AG09309 (cell line): ENCODE measurements at places on chromosomes 12 and 14.

DNA sequence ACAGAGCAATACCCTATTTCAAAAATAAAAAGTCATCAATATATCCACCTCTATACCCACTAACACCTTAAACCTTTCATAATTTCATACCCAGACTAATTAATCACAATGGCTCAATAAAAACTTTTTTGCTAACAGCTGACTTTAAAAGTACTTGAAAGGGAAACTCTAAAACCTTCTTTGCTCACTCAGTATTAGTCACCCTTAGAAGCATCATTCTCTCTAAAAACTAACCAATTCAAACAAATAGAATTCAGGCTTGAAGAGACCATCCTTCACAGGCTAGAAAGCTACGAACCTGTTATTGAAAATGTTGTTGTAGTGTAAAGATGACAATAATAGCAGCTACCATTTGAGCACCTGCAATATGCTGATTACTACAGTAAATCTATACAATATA is 37.2 kb downstream of the HECTD1 start:
- DNase-seq: no peak

GRCh38 chr12:108747563-108747962 is 16.2 kb upstream of the CORO1C start:
- no peak for DNase-seq

DNA sequence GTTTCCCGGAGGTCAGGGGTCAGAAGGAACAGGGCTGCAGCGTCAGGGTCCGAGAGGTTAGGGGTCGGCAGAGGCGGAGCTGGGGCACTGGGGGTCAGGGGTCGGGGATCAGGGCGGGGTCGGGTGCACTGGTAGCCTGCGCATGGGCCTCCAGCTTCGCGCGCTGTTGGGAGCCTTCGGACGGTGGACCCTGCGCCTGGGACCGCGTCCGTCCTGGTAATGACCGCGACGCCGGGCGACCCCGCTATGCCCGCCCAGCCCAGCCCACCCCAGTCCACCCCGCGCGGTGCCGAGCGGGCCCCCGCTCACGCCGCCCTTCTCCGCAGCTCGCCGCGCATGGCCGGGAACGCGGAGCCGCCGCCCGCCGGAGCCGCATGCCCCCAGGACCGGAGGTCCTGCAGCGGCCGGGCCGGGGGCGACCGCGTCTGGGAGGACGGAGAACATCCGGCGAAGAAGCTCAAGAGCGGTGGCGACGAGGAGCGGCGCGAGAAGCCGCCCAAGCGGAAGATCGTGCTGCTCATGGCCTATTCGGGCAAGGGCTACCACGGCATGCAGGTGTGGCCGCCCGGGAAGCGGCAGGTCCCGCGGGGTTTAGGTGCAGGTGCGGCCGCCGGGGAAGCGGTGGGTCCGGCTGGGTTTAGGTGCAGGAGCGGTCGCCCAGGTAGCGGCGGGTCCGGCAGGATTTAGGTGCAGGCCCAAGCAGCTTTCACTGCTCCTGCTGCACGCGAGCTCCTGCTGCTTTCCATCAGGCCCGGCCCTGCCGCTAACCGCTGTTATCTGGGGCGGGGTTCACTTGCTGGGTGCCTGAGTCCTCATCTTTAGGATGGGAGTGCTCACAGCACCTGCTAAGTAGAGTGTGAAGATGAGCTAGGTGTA is 743 bp downstream of the PUS1 start:
- no peak for DNase-seq

DNA sequence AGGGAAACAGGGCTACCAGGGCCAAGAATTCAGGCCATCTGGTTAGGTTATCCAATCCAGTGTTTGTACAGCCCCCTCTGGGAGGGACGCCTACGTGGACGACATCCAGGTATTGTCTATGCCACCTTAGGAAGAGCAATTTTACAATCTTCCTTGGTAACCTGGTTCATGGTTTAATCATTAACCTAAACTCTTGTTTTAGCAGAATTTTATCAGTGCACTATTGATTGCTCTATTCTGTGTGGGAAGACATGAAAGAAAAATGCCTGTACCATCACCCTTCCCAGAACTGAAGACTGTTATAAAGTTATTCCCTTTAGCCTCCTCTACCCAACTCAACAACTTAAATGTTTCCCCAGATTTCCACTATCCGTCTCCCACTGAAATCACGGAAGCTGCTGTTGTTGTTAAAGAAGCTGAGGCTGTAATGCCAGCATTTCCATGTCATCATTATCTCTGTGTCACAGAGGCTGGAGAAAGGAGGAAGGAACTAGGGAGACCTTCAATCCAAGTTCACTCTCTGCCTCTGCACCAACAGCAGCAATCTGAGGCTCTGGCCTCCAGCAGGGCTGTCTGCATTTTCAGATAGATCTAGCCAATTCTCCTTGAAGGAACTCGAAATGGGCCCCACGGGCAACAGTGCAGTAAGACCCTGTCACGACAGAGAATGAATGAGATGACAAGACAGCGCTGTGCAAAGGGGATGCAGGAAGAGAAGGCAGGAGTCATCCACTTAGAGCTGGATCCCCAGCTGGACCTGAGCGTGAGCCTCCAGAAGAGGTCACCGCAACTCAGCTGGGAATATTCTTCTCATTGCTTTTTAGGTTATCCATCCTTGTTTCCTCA is 183.4 kb upstream of the GZMB start:
- no peak for DNase-seq

- no peak for DNase-seq
These were observed 46.1 kb downstream of the KIF26A start for GRCh38 chr14:104184506-104184905.

DNA sequence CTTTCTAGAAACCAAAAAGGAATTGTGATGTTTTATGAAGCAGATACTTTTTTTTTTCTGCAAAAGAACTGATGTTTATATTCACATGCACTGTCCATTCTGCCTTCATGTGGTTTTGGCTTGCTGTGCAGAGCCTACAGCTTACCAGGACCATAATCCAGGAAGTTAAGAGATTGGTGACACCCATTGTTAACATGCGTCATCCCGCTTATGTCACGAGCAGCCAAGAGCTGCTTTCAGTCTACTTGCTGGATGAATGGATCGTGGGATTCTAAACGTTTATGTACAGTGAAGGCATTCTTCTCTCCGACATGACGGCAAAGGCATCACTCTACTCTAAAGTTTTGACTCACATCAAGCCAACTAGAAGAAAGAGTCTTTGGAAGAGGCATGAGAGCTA is 76.6 kb downstream of the PAX9 start:
- no peak for DNase-seq

GRCh38 chr12:29053567-29053966 is 95.5 kb upstream of the FAR2 start:
- no peak for DNase-seq

DNA sequence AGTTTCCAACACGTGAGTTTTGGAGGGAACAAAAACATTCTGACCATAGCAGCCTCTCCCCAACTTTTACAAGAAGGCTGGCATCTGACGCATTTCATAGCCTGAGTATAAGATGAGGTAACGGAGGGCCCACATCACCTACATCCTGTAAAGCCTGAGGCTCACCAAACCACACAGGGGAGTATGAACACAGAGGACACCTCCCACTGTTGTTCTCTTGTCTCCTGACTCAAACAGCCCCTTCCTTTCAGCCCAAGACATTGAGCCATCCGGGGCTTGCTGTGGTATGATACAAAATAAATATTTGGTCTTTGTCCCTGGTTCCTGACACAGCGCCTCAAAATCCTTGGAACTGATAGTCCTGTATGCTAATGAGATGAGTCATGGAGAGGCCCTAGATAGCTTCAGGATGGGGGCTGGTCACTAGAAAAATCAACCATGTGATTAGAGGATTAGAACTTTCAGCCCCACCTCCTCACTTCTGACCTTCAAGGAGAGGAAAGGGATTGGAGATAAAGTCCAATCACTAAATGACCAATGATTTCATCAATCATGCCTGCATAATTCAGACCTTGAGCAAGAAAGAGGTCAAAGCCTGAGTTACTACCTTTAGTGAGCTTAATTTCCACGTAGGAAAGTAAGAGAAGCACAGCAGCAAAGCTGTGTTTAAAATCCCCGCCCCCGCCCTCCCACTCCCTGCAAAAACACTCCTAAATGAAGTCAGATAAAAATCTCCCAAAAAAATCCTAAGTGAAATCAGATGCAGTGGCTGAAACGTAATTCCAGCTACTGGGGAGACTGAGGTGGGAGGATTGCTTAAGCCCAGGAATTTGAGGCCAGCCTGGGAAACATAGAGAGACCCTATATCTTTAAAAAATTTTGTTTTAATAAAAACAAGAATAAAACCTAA is 236.4 kb downstream of the PCNX1 start:
- DNase-seq: no peak

DNA sequence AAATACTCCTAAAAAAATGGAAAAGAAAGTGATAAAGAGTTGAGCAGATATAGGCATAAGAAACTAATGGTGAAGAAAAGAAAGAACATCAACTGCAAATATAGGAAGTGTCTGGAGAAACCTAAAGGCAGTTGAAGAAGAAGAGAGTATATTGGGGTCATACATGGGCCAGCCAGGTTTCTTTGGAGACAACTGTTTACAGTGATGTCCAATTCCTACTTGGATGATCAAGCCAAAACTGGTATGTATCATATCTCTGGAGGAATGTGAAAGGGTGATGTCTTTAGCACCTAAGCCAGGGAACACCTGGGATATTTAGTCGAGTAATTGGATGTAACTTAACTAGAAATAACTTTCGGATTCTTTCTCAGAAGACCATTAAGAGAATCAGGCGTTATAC is 129.3 kb upstream of the FLRT2 start:
- DNase-seq: no peak

DNA sequence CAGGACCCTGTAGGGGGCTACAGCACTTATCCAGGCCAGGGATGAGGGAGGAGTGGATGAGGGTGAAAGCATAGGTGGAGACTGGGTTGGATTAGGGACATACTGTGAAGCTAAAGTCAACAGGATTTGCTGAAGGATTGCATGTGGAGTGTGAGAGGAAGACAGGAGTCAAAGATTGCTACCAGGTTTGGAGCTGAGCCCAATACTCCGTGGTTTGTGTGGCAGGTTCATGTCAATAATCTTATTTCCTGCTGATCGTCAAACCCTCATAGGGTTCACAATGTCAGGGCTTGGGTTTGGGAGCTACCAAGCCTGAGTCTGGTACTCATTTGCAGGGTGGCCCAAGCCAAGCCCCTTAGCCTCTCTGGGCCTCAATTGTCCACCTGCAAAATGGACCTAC is 77.1 kb upstream of the PLXNC1 start:
- DNase-seq: no peak

DNA sequence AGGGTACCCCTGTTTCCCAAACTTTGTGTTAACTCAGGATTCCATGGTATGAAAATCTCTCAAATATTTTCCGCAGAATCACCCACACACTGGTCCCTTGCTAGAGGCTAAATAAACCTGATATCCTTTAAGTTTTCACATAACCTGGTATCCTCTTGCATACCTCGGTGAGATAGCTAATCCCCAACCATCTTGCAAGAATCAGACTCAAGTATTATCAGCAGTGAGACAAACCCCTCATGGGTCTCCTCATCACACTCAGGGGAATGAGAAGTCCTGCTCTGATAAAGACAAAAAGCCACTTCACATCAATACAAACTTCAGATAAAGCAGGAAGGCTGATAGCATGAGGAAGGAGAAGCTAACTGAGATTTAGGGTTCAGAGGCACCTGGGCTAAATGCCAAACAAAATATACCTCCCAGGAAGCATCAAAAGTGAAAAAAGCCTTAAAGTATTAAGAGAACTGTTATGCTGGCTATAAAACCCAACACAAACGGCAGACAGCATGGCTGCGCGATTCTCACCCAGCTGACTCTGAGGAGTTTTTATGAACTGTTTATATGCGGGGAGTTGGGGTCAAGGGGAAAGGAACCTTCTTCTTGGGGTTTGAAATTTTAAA is 96.5 kb downstream of the FOXN3 start:
- no peak for DNase-seq

- DNase-seq: no peak
These were observed 64.4 kb downstream of the TMX1 start for GRCh38 chr14:51304438-51304837.

- no peak for DNase-seq
These were observed 3.1 kb downstream of the SLC38A1 start for GRCh38 chr12:46265734-46266133.

DNA sequence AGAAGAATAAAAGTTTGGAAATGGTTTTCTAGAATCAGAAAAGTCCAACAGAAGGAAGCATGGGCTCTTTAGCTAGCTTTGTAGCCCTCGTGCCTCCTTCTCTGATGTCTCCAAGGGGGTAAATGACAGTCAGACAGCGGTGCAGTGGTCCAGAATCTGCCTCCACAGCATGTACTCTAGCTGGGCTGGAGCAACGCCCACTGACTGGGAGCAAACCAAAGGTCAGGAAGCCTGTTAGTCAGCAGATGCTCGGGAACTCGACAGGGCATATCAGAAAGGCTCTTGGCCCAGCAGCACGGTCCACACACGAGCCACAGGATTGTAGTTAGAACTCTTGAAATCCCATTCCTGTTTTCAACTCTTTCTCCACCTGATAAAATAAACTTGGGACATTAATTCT is 164.3 kb downstream of the GRIN2B start:
- no peak for DNase-seq

- DNase-seq: no peak
These were observed 388.3 kb upstream of the GARIN6 start for GRCh38 chr12:99259040-99259934.

GRCh38 chr12:21774358-21775132 is at the start of gene KCNJ8:
TSS of gene KCNJ8 (minus strand) at chr12:21774706. CDS start at chr12:21773616, 1,090 bp downstream.
- no peak for DNase-seq

GRCh38 chr12:74169607-74170006 is 368.0 kb upstream of the ATXN7L3B start:
- DNase-seq: no peak

DNA sequence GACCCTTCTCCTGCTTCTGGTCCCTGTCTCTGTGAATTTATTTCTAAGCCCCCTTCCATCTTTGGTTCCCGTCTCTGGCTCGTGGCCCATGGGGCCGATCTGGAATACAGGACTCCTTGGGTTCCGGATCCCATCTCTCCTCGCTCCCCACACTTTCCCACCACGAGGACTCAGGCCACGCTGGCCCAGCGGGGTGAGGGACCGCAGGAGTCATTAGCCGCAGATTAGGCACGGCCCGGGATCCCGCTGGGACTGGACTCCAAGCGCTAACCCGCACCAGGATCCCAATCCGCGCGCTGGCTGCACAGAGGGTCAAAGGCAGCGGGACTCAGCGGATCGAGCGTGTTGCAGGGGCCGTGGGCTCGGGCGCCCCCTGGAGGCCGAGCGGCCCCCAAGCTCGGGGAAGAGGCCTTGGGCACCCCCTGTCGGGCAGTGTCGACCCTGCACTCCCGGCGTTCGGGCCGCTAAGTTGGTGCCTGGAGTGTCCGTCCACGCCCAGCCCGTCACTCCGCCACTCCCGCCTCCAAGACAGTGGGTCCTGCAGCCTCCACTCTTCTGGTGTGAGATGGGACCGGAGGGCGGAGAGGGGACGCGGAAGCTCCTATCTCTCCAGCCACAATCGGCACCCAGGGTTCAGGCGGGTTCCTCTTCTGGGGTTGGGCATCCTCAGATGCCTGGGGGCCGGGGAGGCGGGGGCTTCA is 9.5 kb downstream of the SHMT2 start:
- peak; percentile 54 for DNase-seq

DNA sequence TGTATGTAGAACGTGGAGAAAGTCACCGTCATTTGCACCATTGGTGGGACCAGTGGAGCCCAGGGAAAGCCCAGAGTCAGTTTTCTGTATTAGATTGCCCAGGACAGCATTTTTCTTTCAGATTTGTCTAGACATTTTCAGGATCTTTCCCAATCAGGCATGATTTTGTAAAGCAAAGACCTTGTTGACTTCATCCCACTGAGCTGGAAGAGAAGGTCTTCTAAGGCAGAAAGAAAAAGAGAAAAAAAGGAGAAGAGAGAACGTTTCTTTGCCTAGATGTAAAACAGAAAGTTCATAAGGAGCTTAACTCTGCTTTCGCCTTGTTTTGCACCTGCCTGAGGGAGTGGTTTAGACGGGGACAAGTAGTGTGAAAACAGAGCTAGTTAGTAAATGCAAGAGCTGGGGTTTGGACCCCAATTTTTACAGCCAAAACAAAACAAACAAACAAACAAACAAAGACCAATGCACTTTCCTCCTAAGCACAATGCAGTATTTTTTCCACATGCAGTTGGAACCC is 273.1 kb downstream of the ZFP36L1 start:
- DNase-seq: no peak
